ENCODE measurements at places on chromosomes 1 and 21. TPM values are rescaled to one million over a fixed set of nuclear protein-coding genes. Genes with fewer than 3 reads are reported as not detected.

GRCh38 chr1:66285618-66286270 is 248.2 kb upstream of the SGIP1 start:
- H3K27me3 ChIP-seq = no peaks in the 10 kb centered on the region
- peaks cover 1% of the 10 kb centered on the region for H3K4me1 ChIP-seq
- no peaks in the 10 kb centered on the region for H3K36me3 ChIP-seq
- no peak overlapping the region for H3K4me3 ChIP-seq

DNA sequence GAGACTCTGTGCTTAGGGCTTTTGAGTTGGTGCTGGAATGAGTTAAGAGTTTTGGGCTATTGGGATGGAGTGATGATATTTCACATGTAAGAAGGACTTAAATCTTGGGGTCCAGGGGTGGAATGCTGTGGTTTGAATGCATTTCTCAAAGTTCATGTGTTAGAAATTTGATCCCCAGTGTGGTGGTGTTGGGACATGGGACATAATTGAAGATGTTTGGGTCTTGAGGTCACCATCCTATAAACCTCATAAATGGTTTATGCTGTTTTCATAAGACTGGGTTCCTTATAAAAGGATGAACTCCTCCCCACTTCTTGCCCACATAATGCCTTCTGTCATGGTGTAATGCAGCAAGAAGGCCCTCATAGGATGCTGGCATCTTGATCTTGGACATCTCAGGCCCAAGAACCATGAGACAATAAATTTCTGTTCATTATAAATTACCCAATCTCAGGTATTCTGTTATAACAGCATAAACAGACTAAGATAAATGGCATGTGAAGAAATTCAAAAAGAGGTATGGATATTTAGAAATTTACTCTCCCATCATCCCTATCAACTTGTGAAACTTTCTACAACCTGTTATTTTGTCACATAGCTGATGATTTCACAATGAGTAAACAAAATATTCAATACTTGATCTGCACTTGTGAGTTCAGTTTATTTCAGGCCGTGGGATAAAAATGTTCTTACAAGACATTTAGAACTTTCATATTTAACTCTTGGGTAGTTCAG is 48.0 kb upstream of the NEK7 start:
- H3K4me1 ChIP-seq = no peaks in the 10 kb centered on the region
- no peak overlapping the region for H3K27ac ChIP-seq
- H3K27me3 ChIP-seq = no peaks in the 10 kb centered on the region
- no peak overlapping the region for H3K4me3 ChIP-seq
- no peaks in the 10 kb centered on the region for H3K36me3 ChIP-seq

GRCh38 chr1:56414728-56415224 is 164.6 kb downstream of the PLPP3 start:
- H3K27me3 ChIP-seq = no peaks in the 10 kb centered on the region
- H3K4me3 ChIP-seq = no peak overlapping the region
- peak; percentile 68 for DNase-seq
- peak overlapping the region; percentile 81 for H3K27ac ChIP-seq

GRCh38 chr1:18949686-18950400 is 6.6 kb downstream of the IFFO2 start:
- H3K4me3 ChIP-seq = no peak overlapping the region
- peaks cover 53% of the 10 kb centered on the region for H3K4me1 ChIP-seq
- peak overlapping the region; percentile 91 for H3K27ac ChIP-seq
- H3K36me3 ChIP-seq = no peaks in the 10 kb centered on the region

- H3K4me1 ChIP-seq = no peaks in the 10 kb centered on the region
- no peaks in the 10 kb centered on the region for H3K36me3 ChIP-seq
- no peak overlapping the region for H3K27ac ChIP-seq
- H3K4me3 ChIP-seq = no peak overlapping the region
Measured at GRCh38 chr1:62514746-62515423, 78.0 kb downstream of the USP1 start.

DNA sequence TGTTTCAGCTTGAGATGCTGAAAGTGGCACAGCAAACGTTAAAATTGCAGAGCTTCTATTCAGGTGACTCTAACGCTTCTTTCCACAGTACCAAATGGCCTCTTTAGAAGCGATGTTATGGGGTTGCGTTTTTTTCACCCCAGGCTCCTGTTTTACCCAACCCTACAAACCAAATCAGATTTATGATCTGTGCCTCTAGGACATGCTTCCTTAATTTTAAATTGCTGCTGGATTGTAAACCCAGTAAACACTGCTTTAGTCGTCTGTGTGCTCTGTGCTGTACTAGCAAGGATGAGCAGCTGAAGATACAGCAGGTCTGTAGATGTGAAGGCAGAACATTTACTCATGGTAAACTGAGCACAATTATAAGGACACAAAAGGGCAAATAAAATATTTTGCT is 13.0 kb downstream of the KCNK2 start:
- H3K4me1 ChIP-seq = no peaks in the 10 kb centered on the region
- H3K36me3 ChIP-seq = no peaks in the 10 kb centered on the region
- no peaks in the 10 kb centered on the region for H3K27me3 ChIP-seq
- no peak for DNase-seq
- no peak overlapping the region for H3K4me3 ChIP-seq

GRCh38 chr1:27598295-27598687 is 5.7 kb downstream of the AHDC1 start:
- H3K27ac ChIP-seq = peak overlapping the region; percentile 83
- H3K36me3 ChIP-seq = no peaks in the 10 kb centered on the region
- H3K27me3 ChIP-seq = no peaks in the 10 kb centered on the region

- DNase-seq = no peak
- no peaks in the 10 kb centered on the region for H3K4me1 ChIP-seq
- no peak overlapping the region for H3K27ac ChIP-seq
- H3K27me3 ChIP-seq = no peaks in the 10 kb centered on the region
- H3K4me3 ChIP-seq = no peak overlapping the region
Measured at GRCh38 chr1:86365896-86366295, 30.2 kb downstream of the ODF2L start.

GRCh38 chr1:235597867-235598553 is 51.6 kb downstream of the GNG4 start:
- no peak overlapping the region for H3K27ac ChIP-seq
- H3K4me1 ChIP-seq = no peaks in the 10 kb centered on the region
- H3K36me3 ChIP-seq = no peaks in the 10 kb centered on the region
- DNase-seq = peak; percentile 32

The HCN3 gene
- 8.2 TPM for polyA plus RNA-seq
